ENCODE measurements at places on chromosomes 13 and 19.

DNA sequence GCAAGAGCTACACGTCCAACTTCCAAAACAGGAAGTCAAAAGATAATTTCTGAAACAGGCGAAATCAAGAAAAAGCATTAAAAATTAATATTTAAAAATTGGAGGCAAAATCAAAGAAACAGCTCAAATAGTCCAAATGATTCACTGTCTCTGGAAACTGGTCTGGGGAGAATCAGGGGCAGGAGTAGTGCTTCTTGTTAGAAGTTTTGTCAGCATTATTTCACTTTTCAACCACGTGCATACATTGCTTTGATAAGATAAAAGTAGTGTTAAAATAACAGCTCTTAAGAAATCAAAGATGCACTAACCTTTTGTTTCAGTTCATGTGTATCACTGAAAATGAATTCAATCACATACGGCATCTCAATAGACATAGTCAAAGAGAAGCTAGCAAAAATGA, 53.8 kb downstream of the PARP4 start:
- no peak for DNase-seq

- DNase-seq = no peak
These were observed 77.1 kb downstream of the GGACT start for GRCh38 chr13:100511466-100511865.

- no peak for DNase-seq
These were observed 10.2 kb downstream of the REEP6 start for GRCh38 chr19:1501200-1501595.

DNA sequence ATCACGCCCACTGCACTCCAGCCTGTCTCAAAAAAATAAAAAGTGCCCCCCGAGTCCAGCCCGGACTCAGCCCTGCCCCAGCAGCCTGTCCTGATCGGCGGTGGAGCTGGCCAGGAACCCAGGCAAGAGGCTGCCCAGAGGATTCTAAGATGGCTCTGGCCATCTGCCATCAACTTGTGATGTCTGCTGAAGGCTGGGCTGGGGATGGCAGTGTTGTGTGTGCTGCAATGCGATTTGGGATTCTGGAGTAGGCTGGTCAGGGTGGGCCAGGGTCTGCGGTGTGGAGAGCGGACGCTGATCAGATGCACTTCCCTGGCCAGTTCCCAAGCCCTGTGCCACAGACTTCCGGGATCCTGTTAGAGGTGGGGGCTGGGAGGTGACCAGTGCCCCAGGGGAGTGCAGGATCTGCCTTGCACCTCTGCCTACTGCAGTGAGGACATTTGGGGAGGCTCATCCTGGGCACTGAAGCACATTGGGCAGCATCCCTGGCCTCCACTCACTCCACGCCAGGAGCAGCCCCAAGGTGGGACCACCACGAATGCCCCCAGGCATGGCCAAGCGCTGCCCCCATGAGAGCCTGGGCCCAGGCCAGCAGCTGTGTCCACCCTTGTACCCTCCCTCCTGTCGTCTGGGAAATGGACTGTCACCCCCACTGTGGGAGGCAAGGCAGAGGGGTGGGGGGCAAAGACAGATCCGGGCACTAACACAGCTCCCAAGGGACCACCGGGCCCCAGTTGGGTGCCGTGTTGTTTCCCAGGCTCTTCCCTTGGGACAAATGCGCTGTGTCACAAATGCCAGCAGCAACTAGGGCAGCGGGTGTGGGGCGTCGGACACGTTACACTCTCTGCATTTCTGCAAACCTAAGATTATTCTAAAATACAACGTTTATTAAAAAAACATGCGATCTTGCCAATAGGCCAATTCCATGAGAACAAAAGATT, 3.4 kb upstream of the TBXA2R start:
- DNase-seq = no peak

GRCh38 chr13:43848001-43848649, 31.4 kb downstream of the CCDC122 start:
- no peak for DNase-seq

DNA sequence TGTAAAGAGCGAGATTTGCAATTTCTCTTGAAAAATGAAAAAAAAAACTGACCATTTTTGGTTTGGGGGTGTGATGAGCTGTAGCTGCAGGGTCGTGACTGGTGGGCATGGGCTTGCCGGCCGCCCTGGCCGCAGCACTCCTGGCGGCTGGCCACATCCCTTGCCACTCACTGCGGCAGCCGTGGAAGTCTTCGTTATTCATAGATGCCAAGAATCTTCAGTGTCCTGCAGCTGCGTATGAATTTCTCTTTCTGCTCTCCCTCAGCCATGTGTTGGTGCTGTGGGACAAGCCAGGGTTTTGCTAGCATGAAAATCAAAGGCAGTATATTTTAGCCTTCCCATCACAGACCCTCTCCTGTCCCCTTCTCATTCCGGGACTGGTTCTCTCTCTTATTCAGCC, 151.7 kb upstream of the TSHZ3 start:
- DNase-seq = no peak

DNA sequence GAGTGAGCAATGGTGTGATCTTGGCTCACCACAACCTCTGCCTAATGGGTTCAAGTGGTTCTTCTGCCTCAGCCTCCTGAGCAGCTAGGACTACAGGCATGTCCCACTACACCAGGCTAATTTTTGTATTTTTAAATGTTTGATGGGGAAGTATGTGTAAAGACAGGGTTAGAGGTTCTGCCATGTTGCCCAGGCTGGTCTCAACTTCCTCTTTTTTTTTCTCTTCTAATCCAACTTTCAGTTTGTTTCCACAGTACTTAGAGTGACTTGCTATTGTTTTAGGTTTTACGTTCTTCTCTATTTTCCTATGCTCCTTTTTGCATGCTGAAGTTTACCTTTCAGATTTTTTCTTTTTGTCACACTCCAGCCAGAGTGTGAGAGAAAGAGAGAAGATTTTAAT, 1433.0 kb downstream of the UQCRFS1 start:
- DNase-seq = no peak

- DNase-seq = no peak
These were observed 4.6 kb upstream of the EPS8L1 start for GRCh38 chr19:55071129-55071502.
